ENCODE measurements at places on chromosomes 3 and 15.
A peak's percentile ranks its signal among the peaks of the same experiment; 100 is the strongest.

DNA sequence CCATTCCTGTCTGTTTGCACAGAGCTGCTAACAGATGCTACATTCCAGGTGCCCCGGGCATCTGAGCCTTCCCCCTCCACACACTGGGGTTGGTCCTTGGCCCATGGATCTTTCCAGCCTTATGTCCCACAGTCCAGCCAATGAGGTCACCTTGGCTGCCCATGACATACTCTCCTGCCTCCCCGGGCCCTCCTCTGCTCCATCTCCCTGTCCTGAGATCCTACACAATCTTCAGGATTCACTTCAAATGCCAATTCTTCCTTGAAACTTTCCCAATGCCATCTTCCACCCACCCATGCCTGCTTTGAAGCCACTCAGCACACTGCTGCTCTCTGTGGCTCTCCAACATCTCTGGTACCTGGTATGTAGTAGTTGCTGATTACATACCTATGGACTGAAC lies 4.3 kb downstream of the CHRNA3 start:
- no peak for DNase-seq

GRCh38 chr3:171225165-171225564 lies 198.6 kb upstream of the SLC2A2 start:
- DNase-seq = no peak

- no peak for DNase-seq
Measured at GRCh38 chr3:35262406-35262805, 376.9 kb upstream of the ARPP21 start.

DNA sequence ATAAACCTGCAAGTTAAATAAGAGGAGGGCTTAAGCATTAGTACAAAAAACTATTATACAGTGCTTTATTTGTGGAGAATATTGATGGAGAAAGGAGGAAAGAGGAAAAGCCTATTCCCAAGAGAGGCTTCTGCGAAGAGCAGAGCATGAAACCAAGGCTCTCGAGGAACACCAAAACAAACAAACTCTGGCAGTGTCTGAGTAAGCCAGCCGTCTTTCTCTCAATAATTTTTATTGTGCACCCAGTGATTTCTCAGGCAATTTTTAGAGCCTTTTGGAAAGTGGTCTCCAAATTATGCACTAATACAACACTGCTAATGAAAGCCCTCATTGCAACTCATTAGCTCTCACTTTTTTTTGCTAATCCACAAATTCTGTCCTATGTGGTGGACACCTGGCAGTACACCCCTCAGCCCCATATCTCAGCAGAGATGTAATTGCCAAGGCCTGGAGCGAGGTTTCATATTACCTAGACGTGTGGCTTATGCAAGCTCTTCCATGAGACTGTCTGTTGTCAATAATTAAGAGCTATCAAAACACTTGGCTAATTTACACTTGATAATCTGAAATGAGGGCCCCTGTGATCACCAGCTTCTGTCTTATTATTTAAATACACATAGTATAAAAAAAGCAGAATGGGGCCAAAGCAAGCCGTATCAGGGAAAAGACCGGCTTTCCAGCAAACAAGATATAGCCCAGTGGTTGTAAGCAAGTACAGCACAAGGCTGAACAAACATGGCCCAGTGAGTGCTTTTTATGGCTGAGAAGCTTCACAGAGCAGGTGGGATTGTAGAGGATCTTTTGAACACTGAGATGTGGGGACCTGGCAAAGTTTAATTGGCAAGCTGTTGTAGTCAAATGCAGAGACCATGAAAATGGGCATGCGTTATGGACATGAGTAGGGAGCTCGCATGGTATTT lies 216.9 kb downstream of the ROBO2 start:
- DNase-seq = no peak

DNA sequence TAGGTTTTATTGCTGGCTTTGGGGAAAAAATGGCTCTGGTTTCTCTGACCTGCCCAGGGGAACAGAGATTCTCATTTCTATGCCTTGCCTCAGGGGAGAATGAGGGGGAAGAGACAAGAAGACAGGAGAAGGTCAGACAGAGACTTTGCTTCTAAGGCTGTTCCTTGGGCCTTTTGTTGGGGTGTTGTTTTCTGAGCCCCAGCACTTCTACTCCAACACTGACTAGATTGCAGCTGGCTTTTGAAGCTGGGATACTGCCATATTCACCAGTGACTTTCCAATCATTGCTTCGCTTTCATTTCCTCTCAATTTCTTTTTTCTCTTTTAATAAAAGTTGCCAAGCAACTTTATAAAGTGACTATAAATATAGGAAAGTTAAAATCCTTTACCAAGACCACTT lies 143.2 kb upstream of the ARHGEF26 start:
- no peak for DNase-seq

- no peak for DNase-seq
Measured at GRCh38 chr3:123818921-123819429, 65.2 kb downstream of the MYLK start.

- peak; percentile 46 for DNase-seq
Measured at GRCh38 chr3:63818282-63819150, 583 bp upstream of the C3orf49 start.

GRCh38 chr15:46901001-46901400 lies 816.3 kb upstream of the SEMA6D start:
- no peak for DNase-seq

DNA sequence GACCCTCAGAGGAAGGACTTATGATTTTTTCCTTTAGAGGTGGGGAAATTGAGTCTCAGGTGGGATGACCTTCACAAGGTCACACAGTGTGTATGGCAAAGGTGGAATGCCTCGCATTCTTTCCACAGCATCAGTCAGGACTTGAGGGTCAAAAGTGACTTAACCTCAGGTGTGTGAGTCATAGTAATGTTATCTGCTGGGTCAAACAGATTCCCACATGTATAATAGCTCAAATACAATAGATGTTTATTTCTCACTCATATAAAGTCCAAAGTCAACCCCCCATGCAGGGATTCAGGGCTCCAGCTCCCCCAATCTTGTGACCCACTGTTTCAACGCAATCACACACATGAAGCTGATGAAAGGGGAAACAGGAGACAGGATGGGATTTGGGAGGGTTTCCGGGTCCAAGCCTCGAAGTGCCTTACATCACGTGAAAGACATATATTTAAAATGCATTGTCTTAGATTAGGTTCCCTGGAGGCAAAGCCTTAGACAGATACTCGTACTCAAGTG lies 34.0 kb upstream of the CCDC174 start:
- DNase-seq = no peak

DNA sequence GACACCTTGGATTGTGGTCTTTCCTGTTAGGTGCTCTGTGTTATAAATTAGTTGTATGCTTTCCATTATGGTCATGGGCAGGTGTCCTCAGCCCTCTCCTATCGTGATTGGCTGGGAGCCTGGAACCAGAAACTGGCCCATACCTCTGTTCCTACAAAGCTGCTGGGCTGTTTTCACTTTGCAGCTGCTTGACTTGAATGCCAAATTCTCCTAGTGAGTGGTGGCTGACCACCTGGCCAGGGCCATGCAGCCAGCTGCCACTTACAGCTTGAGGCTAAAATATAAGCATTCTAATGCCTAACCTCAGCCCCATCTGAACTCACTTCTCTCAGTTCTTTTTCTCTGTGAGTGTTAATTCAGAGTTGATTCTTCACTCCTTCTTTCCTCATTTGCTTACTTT lies 239.3 kb upstream of the GBE1 start:
- no peak for DNase-seq

- DNase-seq = no peak
Measured at GRCh38 chr3:126100269-126100633, 16.3 kb upstream of the SLC41A3 start.

DNA sequence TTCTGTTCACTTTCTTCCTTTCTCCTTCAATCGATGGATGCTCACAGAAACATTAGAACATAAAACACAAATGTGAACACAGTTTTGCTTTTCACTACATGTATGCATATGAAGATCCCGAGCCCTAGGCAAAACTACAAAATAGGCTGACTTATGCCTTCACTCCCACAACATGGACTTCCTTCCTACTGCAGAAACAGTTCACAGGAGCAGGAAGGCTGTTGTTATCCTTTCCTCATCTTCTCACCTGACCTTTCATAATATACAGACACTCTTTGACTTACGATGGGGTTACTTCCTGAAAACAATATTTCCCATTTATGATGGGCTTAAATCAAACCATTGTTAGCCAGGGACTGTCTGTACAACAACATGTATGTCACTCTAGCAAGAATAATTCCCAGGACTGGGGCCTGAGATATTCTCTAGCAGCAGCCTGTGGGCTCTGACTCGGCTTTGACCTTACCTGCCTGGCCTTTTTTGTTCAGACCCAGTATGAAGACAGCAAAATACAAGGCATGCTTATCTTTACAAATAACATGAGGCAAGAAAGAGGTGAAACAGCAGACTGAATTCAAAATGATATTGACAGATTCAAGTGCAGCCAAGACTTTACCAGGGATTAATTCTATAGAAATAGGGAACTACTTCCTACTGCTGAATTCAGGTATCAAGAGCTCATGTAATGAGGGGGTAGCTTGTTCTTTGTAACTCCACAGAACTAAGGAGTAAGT lies 51.8 kb upstream of the PLXND1 start:
- no peak for DNase-seq

DNA sequence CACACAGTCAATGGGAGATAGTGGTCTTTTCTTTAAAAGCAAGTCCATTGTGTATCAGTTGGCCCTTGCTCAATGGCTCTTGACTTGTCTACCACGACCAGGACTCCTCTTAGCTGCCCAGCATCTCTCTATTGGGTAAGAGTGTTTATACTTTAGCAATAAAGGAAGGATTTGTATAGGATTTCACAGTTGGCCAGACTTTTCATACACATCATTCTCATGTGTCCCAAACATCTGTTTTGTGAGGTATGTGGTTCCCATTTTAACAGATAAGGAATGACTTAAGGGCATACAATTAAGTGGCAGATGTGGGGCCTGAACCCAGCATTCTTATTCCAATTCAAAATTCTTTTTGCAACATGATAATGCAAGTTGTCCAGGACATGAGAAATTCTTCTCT lies 191.5 kb downstream of the CHST2 start:
- DNase-seq = no peak

DNA sequence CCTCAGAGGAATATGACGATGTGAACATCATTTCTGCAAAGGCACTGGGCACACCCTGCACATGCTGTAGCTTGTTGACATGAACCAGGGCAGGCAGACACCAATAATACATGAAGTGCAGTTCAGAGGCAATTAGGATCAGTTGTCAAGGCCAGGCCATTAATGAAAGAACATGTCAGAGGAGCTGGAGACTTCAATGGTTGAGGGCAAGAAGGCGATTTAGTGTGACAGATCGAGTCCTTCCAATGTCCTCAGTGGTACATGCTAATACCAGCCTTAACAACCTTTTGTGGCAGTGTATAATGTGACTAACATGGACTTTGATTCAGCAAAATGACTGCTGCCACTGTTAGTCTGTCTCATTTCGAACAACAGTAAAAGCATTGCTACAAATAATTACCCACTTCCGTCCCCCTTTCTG lies 205.2 kb upstream of the NANOGP8 start:
- DNase-seq = no peak

GRCh38 chr3:23809840-23810342 lies 4.1 kb downstream of the UBE2E1 start:
- no peak for DNase-seq

GRCh38 chr3:143222981-143223380 lies 103.4 kb downstream of the CHST2 start:
- DNase-seq = no peak
